ENCODE measurements at places on chromosomes 7 and 10.

DNA sequence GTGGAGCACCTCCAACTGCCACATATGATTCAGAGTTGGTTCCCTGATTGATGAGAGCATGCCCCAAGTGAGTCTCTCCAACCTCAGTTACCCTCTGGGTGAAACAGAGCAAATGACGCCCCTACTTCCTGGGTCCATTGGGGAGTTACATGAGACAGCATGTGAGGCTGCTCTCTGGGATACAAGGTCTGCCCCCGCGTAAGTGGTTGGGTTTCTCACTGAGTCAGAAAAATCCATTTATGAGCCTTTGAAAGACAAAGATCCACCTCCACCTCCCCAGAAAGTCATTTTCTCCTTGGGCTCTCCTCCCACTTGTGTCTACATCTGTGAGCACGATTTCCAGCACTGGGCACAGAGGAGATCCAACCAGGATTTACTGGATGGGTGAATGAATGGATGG lies 70.7 kb upstream of the DNAAF5 start:
- no peak for DNase-seq

GRCh38 chr7:105581066-105581811 lies at the start of gene EFCAB10:
EFCAB10 (minus strand) TSS chr7:105581493; CDS start chr7:105581463, 30 bp downstream.
- DNase-seq, result peak; percentile 62

DNA sequence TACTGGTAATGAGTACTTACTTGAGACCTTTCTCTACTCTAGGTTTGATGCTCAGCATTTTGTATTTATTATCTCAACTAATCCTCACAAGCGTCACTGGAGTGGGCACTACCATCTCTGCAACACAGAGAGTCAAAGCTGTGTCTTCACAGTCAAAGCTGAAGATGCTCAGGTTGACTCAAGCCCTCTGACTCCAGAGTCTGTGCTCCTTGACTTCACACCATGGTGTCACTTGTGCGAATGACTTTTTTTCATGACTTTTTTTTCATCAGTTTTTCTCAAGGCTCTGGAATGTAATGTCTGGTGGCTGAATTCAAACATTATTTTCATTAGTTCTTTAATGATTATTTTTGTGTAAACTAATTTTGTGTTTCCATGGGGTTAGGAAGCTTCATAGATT lies 30.4 kb upstream of the TARP start:
- DNase-seq, result no peak

GRCh38 chr7:108247614-108248013 lies 117.5 kb upstream of the LAMB4 start:
- no peak for DNase-seq

GRCh38 chr7:24200407-24200966 lies 83.5 kb upstream of the NPY start:
- DNase-seq, result no peak

- DNase-seq, result no peak
Observed at GRCh38 chr10:130439766-130440165, 303.6 kb downstream of the GLRX3 start.

- no peak for DNase-seq
Observed at GRCh38 chr10:85624511-85624910, 742.1 kb downstream of the GRID1 start.

DNA sequence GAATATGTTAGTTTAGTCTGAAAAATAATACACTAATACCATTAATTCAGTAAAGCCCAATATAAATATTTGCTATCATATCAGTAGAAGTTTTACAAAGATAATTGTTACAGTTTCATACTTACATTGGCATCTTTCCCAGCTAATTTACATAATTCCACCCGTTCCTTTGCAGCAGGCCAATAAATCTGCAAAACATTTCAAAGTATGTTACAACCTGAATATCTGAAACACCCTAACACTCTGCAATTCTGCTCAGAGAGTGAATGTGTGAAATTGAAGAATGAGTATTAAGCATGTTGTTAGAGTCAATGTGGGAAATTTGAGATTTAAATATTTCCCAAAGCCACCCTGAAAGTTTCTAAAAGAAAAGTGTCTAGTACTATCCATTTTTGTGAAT lies 105.5 kb downstream of the SEMA3D start:
- DNase-seq, result no peak
